ENCODE measurements at places on chromosomes 11 and 22.

DNA sequence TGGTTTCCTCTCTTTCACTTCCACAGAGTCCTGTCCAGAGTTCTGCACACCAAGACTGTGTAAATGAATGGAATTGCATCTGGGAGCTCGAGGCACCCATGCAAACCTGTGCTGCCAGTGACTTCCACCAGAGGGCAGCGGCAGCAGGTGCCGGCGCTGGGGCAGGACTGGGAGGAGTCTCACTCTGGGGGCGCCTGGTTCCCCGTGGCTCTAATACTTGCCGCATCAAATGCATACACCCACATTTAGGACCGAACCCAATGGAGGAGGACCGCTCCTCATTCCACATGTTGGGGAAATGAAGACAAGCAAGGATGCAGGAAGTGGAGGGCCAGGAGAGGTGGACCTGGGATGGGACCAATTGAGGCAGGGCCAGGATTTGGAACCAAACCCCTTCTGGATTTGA is 1.1 kb upstream of the CD6 start:
- DNase-seq = no peak

GRCh38 chr11:114219559-114220349 is 76.4 kb upstream of the NNMT start:
- DNase-seq = no peak

- no peak for DNase-seq
These were observed 363.8 kb upstream of the MTNR1B start for GRCh38 chr11:92605667-92606066.

- DNase-seq = peak; percentile 52
These were observed 439 bp downstream of the LMO1 start for GRCh38 chr11:8263109-8263768.

DNA sequence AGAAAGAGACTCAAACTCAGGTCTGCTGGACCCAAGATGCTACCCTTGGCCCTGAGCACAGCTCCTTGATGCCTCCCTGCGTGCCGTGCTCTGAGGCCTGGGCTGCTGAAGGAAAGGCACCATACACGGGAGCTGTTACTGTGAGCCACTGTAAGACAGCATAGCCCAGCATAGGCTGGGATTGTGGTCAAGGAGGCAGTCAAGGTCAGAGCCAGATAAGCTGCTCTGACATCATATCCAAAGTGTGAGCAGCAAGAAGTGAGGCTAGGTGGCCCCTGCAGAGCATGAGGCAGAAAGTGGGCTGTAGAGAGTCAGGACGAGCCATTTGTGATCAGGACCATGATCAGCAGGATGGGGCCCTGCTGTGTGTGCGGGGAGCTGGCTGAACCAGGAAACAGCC is 7.7 kb downstream of the SLC22A8 start:
- DNase-seq = no peak

DNA sequence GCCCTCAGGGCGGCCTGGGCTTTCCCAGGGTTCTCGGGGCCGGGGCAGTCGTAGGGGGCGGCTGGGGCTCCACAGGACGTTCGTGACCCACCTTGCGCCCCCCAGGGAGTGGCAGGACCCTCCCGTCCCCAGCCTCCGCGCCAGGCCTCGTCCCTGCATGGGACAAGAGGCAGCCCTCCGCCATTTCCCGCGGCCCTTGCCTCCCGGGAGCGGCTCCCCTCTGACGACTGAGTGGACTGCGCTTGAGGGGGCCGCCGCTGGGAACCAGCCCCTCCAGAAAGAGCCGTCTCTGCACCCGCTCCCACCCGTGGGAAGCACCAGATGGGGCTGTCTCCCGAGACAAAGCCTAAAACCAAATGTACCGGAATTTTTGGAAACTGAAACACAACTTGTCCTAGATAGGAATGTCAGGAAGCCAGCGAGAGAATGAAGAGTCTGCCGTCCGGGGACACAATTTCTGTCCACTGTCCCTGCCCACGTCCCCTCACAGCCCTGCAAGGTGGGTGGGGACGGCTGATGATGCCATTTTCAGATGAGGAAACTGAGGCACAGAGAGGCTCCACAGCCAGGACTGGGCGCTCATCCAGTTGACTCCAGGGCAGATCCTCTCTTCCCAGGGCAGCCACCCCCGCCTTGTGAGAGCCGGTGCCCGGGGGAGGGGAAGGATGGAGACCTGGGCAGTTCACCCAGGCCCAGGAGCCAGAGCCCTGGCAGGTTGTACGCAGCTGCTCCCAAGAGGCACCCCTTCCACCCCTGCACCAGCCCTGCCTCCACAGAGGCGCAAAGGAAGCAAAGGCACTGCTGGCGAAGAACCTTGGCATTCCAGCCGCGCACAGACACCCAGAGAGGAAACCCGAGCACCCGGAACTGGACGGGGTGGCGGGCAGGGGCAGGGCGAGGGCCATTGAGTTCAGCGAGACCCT is 18.1 kb upstream of the PICK1 start:
- DNase-seq = no peak

Measured in NCI-H524 (cell line).